ENCODE measurements at places on chromosomes 2 and 18.
A peak's percentile ranks its signal among the peaks of the same experiment; 100 is the strongest.

- peak; percentile 36 for DNase-seq
Measured at GRCh38 chr2:67840460-67841068, 222.2 kb downstream of the C1D start.

DNA sequence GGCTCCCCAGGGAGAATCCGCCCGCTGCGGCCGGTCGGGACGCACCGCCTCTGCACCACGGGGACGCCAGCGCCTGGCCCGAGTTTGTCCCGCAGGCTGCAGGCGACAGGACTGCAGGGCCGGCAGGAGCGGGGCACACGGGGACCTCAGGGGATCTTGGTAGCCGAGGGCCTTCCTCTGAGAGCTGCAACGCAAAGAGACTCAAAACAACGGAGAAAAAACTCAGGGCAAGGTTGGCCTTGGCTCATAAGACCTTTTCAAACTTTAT lies 79.7 kb downstream of the ARHGEF4 start:
- DNase-seq, result no peak

- no peak for DNase-seq
Measured at GRCh38 chr18:48125724-48126123, 195.3 kb upstream of the SMAD2 start.

DNA sequence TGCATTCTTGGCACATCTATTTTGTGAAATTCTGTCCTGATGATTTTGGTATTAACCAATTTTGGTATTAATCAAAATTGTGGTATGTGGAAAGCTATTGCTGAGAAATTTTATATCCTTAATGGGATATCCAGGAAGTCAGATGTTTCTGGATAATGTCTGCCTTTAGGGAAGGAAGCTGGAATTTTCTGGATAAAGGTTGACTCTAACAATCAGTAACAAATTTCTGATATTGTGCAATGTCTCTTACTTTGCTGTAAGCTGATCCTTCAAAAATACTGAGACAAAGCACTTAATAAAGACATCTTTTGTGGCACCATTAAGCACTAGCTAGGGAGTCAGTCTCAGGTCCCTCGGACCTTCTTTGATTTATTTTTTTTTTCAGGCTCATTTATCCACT lies 100.8 kb upstream of the UGP2 start:
- DNase-seq, result no peak

GRCh38 chr2:234273887-234274584 lies 222.8 kb downstream of the ARL4C start:
- DNase-seq, result no peak

GRCh38 chr2:105904938-105905337 lies 160.2 kb downstream of the NCK2 start:
- no peak for DNase-seq

DNA sequence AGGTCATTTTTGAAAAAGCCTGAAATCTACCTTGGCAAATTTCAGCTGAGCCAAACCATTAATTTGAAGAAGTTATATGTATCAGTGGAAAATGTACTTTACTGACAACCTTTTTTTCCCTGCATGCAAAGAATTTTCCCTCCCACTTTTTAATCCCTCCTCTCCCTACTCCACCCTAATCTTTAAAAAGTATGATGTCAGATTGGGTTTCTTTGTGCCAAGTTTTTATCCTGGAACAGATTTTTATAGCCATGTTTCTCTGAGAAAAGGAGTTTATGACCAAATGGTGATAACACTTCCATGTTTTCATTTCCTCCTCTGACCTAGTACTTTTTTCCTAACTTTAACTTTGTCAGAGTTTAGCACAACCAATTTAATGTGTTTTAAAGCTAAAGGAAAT lies 250.3 kb upstream of the FOSL2 start:
- no peak for DNase-seq

GRCh38 chr2:46651363-46652099 lies 172.2 kb downstream of the TMEM247 start:
- DNase-seq, result no peak

DNA sequence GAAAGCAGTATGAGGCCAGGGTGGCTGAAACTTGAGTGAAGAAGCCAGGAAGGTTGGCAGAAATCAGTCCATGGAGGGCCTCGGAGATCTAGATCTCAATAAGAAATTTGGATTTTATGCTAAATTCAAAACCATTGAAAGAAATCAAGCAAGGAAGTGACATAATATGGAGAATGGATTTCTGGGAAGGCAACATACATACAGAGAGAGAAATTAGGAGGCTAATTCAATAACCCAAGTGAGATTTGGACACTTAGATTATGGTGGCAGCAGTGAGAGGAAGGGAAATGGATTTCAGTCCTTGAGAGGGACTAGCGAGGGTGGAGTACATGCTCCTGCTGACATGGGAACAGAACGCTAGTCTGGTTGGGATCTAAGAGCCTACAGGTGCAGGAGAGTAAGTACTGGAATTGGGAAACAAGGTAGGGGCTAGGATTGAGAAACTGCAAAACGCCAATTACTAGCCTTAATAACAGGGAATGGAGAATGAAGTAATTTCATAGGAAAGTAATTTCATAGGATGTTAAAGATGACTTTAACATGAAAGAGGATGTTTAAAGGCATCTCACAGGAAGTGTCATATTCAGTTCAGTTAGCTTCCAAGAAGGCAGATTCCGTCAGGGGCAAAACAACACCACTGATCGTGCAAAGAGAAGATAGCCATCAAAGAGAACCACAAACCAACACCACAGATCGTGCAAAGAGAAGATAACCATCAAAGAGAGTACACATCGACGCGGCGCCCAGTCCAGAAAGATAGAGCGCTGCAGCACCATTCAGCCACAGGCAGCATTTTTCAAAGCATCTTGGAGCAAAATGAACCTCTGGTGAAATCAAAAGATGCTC lies 27.2 kb downstream of the CDKL4 start:
- peak; percentile 73 for DNase-seq

GRCh38 chr2:20113004-20113796 lies 61.8 kb upstream of the LAPTM4A start:
- no peak for DNase-seq

- DNase-seq, result no peak
Measured at GRCh38 chr2:165777522-165778186, 16.4 kb downstream of the GALNT3 start.

DNA sequence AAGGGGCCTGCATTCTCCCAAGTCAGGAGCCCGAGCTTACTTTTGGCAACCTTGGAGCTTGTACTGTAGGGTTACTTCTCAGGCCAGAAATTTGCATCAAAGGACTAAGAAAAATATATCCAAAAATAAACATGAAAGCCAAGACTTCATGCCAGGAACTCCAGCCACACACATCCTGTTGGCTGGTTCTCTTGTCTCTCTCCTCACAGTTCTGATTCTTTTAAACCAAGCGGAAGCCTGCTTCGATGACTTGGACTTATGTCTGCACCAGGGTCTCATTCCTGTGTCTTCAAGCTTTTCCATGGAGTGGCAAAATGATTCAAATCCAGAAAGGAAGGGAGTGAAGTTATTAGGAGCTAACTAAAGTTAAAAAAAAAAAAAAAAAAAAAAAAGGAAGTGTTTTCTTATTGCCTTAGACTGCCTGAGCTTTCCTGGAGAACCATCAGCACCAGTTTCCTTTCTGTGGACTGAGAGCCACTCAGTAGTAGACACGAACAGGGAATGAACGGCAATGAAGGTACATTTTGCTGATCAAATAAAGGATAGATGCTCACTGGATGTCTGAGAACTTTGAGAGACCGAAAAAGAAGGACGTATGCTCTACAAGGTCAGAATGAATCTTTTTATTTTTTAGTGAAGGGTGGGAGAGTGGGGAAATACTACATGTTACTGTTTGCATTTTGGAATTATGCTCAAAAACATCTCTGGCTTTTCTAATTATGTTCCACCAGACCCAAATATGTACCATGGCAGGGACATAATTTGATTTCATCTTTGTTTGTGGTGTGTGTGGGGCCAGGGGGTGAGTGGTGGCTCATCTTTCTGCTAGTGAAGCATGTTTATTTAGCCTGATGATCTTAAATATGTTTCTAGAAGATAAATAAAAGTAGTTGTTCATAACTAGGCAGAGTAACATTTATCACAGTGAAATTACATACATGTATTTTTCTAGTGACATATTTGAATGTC lies 86.0 kb downstream of the RAPGEF4 start:
- no peak for DNase-seq

GRCh38 chr2:207103132-207103531 lies 62.6 kb downstream of the KLF7 start:
- DNase-seq, result no peak
